Liver (tissue), 10 donors: ENCODE measurements at places on chromosomes 11 and 22. TPM values are rescaled to one million over a fixed set of nuclear protein-coding genes. Genes with fewer than 3 reads are reported as not detected.

The MUC5AC gene
- total RNA-seq: not detected

The DGCR2 gene
- 21.3 TPM for total RNA-seq

The TMA7B gene
- total RNA-seq: 2.1 TPM

The POU2AF2 gene
- not detected for total RNA-seq

DNA sequence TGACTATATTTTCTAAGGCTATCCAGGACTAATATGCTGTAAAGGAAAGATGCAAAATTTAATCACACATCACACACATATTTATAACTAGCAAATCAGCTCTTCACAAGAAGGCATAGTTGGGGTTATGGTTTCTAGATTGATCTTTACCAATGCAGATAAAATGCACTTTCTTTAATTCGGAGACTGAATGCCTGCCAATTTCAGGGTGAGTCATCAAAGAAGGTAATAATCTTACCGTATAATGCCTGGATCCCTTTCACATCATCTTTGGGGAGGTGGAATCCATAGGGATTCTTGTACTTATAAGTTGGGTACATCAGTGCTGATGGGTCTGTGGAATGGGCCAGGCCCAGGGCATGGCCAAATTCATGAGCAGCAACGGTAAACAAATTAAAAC is 16.4 kb downstream of the MMP20 start:
- no peak for DNase-seq

- no peak for DNase-seq
Measured at GRCh38 chr22:46842606-46843005, 80.2 kb downstream of the TBC1D22A start.

DNA sequence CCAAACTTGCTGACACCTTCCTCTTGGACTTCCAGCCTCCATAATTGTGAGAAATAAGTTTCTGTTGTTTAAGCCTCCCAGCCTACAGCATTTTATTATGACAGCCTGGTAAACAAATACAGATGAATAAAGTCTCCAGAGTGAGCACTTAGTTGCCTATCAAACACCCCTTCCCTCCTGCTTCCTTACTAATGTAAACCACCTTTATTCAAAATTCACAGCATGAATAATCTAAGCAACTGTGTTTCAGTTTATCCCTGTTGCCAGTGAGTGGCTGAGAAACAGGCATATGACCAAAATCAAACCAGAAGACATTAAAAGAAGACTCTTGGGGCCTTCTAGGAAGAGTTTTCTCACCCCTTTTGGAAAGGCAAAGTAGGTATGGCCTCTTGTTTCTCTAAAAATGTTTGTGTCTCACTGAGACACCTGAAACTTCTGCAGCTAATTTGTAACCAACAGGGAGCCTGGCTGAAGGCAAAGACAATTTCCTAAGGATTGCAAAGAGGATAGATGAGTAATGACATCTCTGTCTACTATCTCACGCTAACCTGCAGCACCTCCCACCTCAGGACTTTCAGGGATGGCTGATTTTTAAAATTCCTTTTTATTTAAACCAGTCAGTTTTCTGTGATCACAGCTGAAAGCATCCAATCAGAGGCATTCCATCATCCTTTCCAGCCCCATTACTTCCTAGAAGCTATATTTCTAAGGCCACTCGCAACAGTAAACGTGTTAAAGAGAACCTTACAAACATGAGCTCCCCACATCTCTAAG is 61.4 kb upstream of the LRRC55 start:
- no peak for DNase-seq

DNA sequence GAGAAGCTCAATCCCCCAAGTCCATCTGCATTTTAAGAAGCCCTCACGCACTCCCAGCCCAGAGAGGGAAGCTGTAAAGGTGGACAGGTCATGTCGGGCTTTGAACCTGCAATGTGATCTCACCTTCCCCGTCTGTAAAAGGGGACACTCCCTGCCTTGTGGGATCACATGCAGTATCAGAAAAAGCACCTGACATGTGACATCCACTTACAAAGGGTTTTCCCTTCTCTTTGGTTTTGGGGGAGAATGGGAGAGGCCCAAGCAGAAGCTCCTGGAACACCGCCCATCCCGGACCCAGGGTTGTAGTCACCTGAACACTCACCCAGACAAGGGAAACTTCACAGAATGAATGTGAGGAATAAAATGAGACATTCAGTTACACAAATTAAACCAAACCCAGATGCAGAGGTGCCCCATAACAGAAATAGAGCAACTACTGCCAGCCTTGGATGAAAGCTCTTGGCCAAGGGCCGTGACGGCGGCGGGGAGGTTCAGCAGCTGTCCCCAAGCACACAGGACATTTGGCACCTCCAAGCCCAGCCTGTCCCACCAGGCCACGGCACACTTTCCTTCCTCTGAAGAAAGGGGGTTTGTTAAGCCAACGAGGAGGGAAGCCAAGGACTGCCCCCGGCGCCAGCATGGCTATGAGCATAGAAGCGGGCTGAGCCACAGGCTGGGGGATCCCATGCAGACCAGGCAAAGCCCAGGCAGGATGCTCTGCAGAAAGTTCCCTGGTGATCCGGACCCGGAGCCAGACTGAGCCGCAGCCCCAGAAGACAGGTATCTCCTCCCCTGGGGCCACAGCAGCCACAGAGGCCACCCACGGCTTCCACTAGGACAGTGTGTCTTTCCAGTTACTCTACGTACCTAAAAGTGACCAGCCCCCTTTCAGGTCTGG is 3.8 kb downstream of the BID start:
- DNase-seq: no peak

DNA sequence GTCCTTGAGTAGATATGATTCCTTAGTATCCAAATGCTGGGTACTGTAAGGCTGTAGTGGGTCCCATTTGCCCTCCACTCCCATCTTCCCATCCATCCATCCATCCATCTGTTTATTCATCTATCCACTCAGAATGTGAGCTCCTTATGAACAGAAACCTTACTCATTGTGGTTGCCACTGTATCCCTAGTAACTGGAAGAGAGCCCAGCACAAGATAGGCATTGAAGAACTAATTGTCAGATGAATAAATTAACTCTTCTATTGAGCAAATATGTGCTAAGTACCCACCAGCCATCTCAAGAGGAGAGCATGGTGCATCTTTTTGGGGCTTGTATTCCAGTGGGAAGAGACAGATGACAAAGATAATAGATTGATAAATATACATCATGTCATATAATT is 86.4 kb upstream of the SEZ6L start:
- no peak for DNase-seq
